ENCODE measurements at places on chromosomes 4 and X.

- no peak for DNase-seq
Observed at GRCh38 chrX:13697976-13698375, 9.0 kb downstream of the RAB9A start.

DNA sequence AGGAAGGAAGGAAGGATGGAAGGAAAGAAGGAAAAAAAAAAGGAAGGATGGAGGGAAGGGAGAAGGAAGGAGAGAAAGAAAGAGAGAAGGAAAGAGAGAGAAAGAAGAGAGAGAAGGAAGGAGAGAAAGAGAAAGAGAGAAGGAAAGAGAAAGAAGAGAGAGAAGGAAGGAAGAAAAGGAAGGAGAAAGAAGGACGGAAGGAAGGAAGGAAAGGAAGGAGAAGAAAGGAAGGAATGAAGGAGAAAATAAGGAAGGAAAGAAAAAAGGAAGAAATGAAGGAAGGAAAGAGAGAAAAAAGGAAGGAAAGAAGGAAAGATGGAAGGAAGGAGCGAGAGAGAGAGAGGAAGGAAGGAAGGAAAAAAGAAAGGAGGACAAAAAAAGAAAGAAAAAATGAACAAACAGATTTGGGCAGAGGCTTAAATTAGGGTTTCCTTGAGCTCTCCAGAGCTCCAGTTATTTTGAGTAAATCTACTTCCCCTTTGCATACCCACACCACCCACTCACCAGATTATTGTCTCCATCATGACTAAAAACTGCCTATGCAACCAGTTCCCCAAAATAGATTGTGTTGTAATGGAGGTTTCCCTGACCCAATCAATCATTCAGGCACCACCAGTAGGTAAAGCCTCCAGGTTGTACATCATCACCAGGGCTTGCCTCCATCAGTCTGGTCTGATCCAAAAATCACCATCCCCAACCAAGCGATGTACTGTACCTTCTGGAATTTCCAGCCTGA, 1722.9 kb upstream of the PCDH10 start:
- no peak for DNase-seq

GRCh38 chrX:74421740-74422352, 553 bp downstream of the SLC16A2 start:
- DNase-seq = no peak

DNA sequence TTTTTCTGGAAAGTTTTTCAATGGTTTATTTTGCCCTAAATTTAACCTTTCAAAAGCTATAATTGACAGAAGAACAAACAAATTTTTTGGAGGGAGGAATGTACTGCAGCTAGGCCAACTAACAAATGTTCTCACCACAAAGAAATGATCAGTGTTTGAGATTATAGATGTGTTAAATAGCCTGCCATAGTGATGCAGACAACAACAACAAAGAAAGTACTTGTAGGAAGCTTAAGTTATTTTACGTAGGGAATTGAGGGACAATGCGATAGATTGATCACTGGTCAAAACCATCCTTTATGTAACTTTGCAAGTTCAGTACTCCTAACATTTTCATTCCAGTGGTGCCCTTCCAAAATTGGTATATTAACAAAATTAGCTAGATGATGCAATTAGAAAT, 340.4 kb downstream of the SH3BGRL start:
- no peak for DNase-seq

DNA sequence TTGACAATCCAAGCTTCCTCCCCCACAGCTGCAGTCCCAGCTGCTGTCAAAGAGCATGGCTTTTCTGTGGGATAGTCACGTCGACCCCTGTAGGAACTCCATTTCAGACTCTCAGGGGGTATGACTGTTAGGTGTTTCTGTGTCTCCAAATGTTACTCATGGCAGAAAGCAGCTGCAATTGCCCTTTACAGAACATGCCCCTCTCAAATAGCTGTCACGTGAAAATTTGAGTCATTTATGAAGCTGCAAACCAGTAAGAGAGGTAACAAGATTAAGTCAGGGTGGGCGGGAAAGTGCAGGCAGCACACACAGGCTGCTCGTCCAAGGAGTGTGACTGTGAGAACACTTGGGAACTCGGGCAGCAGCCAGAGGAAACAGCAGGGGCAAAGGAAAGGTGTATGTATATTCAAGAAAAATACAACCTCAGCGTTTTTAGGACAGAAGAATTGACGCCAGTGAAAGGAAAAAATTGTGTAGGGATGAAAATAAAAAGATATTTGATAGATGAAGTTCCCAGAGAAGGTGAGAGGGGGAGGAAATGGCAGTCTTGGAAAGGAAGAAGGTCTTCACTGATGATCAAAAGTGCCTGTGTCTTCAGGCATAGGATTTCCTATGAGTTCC, 66.5 kb upstream of the TMEM184C start:
- no peak for DNase-seq

GRCh38 chrX:71994601-71995000, 84.0 kb downstream of the NHSL2 start:
- no peak for DNase-seq

- no peak for DNase-seq
Observed at GRCh38 chr4:100164808-100165760, 25.2 kb downstream of the DDIT4L start.

DNA sequence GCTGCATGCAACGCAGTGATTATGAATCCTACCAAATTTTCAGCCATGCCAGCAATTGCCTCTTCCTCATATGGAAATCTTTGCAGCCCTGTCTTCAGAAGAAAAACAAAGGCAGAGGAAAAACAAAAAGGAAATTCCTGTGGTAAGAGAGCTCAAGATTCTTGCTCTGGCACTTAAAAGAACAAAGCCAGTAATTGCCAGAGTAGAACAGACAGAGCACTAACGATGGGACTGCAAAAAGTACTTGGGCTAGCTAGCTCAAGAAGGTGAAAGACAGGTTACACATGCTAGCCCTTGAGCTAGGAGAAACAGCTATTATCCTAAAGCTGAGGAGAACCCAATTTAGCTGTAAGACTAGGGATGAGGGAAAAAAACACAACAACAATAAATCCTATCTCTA, 582.3 kb downstream of the KCNIP4 start:
- no peak for DNase-seq

DNA sequence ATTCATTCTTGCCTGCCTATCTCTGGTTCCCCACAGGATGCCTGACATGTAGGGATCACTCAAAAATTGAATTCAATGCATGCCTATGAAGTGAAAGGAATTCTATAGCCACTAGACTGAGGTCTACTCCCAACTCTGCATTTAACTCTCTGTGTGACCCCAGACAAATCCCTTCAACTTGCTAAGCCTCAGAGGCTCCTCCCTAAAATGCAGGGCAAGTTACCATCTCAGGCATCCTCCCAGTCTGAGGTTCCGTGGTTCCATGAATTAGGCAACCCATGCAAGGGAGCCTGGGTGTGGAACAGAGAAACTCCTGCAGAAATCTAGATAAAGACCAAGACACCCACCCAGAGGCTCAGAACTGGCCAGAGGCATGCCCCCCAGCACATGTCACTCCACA, 6.6 kb downstream of the SRPX start:
- DNase-seq = no peak

DNA sequence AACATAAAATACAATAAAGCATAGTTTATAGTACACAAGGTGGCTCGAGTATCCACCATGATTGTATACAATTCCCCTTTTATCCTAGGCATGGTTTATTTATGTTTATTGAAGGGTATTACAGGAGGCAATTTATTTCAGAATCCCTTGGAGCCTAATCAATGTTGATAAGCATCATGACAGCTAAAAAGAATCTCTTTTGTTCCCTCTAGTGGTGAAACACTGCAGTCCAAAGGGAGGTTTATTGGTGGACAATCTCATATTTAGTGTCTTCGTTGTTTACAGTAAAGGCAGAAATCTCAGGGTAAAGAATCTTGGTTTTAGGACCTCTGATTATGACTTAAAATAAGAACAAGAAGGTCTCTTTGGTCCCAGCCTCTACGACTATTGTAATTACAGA, 1712.5 kb downstream of the C4orf33 start:
- no peak for DNase-seq

DNA sequence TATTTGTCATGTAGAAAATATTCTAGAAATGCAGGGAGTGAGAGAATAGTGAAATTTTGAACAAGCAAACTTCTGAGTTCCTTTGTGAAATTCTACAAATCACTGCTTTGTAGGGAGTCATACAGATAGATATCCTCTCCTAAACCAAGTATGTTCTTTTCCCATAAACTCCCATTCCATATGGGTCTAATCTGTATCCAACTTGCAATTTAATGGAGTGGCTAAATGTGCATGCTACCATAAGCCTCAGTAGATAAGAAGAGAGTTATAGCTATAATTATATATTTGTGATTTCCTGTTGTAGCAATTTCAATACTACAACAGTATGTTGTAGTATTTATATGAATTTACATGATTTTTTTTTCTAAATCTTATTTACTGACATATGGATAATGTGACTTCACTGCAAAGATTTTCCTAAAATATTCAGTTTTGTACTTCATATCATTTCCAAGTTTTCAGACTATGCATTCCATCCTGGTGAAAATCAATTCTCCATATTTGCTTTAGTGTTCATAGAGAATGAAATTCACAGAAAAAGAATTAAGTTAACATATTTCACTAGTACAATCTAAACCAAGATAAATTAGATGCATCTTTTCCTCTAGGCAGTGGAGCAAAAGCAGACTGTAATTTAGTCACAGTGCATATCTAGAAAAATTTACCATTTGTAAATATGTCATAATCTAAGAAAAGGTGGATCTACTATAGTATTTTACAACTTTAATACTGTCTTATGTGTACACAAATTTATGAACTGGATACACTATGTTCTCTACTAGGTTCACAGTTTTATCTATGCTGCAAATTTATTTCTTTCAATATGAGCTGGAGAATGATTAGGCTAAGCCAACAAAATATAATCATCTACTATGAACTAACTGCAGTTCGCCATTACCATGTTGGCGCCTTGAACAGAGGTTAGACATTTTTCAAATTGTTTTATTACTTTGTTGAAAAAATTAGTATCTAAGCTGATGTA, 372.9 kb upstream of the NDST3 start:
- no peak for DNase-seq

DNA sequence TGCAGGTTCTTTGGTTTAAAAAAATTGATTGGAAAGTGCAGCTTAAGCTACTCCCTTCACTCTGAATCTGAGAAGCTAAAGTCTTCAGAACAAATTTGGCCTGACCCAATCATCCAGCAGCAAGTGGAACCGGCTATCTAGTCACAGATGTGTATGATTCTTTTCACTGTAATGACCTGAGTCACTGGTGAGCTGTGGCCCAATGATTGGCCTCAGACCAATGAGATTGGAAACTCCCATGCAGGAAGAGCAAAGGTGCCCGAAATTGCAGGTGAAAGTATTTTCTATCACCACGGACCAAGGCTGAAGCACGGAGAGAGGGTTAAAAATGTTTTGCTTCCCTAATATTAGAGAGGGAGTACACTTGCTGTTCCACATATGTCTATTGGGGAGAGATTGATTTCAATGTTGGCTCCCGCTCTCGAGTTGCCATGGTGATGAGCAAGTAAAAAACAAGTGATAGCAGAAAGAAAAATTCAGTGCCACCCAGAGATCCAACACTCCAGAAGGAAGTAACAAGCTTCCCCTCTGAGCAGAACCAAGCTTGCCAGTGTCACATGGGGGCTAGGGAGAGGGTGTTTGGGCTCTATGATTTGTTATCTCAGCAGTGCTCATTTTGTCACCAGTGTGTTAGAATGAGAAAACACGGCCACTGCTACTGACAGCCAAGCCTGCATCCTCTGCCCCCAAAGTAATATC, 11.2 kb downstream of the RIPPLY1 start:
- no peak for DNase-seq

- no peak for DNase-seq
Observed at GRCh38 chr4:153028535-153028934, 92.4 kb downstream of the FHDC1 start.

Data from activated CD4-positive, CD25-positive, alpha-beta regulatory T cell (primary cell).